ENCODE measurements at places on chromosomes 12 and 14.

- DNase-seq = no peak
Measured at GRCh38 chr12:69994724-69995173, 169.7 kb downstream of the MYRFL start.

GRCh38 chr12:22562036-22563028, 18.0 kb upstream of the C2CD5 start:
- DNase-seq = no peak

- no peak for DNase-seq
Measured at GRCh38 chr12:47705229-47705565, 633 bp downstream of the RPAP3 start.

DNA sequence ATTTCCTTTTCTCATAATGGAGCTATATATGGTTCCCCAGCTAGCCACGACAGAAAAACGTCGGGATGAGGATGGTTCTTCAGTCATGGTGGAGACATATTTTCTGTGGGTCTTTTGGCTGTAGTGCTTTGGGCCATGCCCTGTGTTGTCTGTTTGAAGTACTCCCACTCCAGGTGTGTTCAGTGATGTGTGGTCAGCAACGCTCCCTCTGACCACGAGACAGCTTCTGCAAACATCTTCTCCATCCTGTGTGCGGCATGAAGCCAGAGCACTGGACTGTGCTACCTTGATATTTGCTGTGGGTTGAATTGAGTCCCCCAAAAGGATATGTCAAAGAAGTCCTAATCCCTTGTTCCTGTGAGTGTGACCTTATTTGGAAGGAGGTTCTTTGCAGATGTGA, 931.2 kb downstream of the NRXN3 start:
- no peak for DNase-seq

- no peak for DNase-seq
Measured at GRCh38 chr14:21039585-21040369, 2.4 kb upstream of the RNASE7 start.

DNA sequence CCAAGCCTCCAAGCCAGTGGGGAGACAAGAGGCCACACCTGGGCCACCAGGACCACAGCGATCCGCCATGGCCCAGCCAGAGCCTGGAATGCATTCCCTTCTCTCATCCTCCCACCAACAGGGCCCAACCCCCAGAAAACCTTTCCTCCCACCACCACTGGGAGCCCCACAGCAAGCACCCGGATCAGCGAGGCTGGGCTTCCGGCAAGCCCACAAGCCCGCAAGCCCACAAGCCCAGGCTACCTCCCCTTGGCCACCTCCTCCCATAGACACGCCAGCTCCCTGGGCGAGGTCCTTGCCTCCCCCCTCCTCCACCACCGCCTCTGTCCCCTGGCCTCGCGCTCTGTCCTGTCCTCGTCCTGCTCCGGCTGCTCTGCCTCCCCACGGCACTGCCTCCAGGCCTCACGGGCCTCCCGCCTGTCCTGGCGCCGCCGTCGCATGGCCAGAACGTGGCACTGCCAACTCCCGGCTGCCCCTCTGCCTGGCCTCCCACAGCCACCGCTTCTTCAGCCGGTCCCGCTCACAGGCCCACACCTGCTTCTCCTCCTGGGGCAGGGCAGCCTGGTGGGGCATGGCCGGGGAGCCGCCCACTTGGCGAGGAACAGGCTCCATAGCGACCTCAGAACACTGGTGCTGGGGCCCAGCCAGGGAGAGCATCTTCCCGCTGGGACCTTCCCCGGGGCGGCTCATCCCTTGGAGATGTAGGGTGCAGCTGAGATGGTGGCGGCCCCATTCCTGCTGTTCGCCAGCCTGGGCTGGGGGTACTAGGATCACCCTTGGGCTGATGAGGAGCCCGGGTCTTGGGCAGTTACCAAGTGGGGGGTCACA, 5.6 kb downstream of the CDK2AP1 start:
- no peak for DNase-seq

DNA sequence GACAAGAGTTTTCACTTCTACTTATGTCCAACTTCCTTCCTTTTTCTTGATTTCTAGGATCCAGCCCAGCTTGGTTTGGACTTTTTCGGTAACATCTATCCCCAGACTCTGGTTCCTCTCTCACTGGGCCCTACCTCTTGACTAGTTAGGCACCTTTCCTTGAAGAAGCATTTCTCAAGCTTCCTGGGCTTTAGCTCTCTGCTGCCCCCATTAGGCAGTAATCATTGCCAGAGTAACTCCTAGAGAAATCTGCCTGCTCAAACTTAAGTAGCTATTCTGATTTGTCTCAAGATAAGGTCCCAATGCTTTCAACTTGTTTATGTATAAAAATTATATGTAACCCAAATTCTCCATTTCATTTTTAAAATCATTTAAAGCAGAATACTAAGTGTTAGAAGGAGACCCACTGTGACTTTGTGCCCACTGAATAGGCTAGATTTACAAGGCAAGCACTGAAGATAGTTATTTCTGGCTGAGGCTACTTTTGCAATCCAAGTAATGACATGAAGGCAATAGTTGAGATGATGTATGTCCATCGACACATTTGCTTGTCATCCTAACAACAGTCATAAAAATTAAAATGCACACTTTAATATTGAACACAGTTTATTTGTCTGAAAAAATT, 275.0 kb upstream of the G2E3 start:
- peak; percentile 15 for DNase-seq

DNA sequence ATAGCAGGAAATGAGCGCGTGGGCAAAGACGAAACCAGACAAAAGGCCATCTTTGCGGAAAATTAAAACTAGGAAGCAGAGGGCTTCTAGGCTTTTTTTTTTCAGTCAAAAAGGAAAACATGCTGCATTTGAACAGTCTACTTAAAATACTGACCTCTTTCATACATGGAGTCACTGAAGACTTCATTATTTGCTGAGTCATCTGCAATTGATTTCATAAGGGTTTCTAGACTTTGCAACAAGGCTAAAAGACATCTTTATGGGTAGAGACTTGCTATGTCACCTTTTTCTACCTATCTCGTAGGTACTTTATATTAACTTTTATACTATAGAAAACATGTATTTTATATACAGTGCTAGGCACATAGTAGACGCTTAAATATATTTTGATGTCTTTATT, 238.4 kb downstream of the TMEM132D start:
- DNase-seq = no peak

DNA sequence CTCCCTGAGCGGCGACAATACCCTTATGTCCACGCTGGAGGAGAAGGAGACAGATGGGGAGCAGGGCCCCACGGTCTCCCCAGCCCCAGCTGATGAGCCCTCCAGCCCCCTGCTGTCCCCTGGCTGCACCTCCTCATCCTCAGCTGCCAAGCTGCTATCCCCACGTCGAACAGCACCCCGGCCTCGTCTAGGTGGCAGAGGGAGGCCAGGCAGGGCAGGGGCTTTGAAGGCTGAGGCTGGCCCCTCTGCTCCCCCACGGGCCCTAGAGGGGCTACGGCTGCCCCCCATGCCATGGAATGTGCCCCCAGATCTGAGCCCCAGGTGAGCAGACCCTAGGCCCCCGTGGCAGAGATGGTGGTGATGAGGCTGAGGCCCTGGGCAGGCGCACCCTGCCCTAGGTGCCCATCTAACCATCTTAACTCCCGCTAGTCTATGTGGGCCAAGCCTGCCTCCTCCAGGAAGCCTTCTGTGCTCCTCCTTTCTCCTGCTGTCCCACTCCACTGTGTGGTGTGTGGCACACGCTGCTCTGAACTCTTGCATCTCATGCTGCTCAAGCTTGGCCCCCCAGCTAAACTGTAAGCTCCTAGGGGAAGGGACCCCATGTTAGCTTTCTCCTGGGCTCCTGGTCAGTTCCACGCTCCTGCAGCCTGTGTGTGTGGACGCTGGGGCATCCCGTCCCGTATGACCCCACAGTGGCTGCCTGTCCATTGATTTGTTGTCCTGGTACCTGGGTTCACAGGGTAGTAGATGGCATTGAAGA, 12.1 kb downstream of the MCRS1 start:
- DNase-seq = no peak

- no peak for DNase-seq
Measured at GRCh38 chr12:75974323-75975187, 57.0 kb downstream of the PHLDA1 start.

GRCh38 chr14:101155575-101155974, 252.1 kb upstream of the RTL1 start:
- no peak for DNase-seq

DNA sequence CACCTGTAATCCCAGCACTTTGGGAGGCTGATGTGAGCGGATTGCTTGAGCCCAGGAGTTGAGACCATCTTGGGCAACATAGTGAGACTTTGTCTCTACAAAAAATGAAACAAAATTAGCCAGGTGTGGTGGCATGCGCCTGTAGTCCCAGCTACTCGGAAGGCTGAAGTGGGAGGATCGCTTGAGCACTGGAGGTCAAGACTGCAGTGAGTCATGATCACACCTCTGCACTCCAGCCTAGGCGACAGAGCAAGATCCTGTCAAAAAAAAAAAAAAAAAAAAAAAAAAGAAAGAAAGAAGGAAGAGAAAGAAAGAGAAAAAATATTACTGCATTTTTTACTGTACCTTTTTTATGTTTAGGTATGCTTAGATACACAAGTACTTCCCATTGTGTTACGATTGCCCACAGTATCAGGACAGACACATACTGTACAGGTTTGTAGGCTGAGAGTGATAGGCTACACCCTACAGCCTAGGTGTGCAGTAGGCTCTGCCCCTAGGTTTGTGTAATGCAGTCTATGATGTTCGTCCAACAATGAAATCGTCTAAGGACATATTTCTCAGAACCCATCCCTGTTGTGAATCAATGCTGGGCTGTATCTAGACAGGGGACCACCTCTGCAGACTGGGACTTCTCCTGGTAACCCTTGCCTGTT, 160.4 kb upstream of the PWP1 start:
- DNase-seq = no peak

- no peak for DNase-seq
Measured at GRCh38 chr12:62263232-62263631, 3.0 kb downstream of the USP15 start.

- no peak for DNase-seq
Measured at GRCh38 chr14:76937181-76938091, 91.1 kb downstream of the IRF2BPL start.

- no peak for DNase-seq
Measured at GRCh38 chr12:112597986-112598385, 179.2 kb downstream of the PTPN11 start.
